ENCODE measurements at places on chromosomes 1 and 21. TPM values are rescaled to one million over a fixed set of nuclear protein-coding genes. Genes with fewer than 3 reads are reported as not detected.

SDC3 gene
- 0.14 TPM for total RNA-seq

OR2T33 gene
- total RNA-seq, result not detected

DNA sequence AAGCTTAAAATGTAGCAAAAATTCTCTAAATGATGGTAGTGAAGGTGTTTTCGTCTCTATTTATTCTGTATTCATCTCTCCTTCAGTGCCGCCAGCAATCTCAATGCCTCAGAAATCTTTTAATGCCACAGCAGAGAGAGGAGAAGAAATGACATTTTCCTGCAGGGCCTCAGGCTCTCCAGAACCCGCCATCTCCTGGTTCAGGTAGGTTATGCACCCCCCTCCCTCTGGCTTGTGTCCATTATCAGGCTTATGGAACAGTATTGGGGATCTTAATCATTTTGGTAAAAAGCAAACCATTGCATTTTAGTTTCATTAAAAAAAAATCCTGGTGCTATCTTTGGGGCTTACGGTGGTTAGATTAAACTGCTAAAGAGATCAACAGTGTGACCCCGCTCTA lies 326.1 kb downstream of the NCAM2 start:
- DNase-seq, result no peak

DNA sequence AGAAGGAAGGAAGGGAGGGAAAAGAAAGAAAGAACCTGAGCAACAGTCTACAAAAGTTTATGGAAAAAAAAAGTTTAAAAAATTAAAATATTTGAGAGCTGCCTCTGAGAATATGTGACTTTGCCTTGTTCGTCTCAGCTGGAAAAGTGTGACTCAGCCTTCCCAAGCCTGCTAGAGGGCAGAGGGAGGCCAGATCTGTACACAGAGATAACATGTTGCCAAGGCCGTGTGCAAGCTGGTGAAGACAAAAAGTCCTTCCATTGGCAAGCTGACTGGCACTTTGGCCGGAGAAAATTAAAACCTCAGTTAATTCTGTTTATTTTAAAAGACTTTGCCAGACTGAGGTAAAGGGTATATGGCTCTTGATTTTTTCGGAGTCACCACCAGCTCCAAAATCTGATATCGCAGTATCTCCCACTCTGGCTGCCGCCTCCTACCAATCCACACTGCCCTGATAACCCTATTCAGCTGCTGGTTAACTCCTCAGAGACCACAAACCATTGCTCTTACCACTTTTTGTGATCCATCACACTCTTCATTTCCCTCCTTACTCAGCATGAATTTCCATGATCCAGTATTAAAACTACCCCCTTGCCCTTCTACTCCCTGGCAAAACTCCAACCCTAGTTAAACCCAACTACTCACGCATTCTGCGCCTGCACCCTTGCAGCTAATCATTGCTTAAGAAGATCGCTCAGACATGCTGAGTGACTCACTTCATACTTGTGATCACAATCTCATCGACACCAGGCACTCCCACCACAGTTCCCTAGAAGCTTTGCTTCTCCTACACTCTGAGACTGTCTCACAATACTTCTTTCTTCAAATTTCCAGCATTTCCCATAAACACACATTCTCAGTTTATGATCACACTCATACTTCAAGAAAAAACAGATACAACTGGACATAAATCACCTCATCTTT lies 5.7 kb upstream of the PPP1R15B start:
- DNase-seq, result peak; percentile 58

GRCh38 chr1:8665833-8666232 lies 151.6 kb downstream of the RERE start:
- no peak for DNase-seq

Measured in activated CD8-positive, alpha-beta T cell treated with anti-CD3 and anti-CD28 coated beads for 36 hours (primary cell).